ENCODE measurements at places on chromosomes 13 and 19.

- DNase-seq, result no peak
Measured at GRCh38 chr19:5617080-5617479, 5.5 kb downstream of the SAFB2 start.

- no peak for DNase-seq
Measured at GRCh38 chr13:58547419-58547818, 915.9 kb downstream of the PCDH17 start.

DNA sequence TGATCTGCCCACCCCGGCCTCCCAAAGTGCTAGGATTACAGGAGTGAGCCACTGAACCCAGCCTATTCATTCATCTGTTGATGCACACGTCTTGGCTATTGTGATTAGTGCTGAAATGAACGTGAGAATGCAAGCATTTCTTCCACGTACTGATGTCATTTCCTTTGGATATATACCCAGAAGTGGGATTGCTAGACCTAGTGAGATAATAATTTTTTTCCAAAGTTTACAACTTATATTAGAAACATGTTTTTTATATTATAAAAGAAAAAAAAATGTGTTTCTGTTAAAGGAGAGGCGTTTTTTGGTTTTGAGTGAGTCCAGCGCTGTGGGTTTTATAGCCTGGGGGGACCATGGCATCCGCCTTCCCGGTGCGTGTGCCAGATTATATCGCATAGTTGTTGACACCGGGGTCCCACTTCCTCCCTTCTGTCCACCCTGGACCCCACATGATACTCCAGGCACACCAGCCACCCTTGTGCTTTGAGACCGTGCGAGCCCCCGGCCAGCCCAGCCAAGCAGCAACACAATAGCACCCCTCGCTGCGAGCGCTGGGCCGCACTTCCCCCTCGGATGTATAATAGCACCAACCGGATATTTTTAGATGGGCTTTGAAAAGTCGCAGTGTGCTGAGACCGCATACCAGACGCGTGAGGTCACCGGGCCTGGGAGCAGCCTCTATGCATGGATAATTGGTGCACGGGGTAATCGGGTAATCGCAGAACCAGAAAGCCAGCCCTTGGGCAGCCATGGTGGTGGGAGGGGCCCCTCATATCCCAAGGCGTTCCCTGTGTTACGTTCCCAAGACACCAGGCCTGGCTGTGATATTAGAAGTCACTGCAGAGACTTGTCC is 59.6 kb downstream of the MYO9B start:
- DNase-seq, result peak; percentile 7

DNA sequence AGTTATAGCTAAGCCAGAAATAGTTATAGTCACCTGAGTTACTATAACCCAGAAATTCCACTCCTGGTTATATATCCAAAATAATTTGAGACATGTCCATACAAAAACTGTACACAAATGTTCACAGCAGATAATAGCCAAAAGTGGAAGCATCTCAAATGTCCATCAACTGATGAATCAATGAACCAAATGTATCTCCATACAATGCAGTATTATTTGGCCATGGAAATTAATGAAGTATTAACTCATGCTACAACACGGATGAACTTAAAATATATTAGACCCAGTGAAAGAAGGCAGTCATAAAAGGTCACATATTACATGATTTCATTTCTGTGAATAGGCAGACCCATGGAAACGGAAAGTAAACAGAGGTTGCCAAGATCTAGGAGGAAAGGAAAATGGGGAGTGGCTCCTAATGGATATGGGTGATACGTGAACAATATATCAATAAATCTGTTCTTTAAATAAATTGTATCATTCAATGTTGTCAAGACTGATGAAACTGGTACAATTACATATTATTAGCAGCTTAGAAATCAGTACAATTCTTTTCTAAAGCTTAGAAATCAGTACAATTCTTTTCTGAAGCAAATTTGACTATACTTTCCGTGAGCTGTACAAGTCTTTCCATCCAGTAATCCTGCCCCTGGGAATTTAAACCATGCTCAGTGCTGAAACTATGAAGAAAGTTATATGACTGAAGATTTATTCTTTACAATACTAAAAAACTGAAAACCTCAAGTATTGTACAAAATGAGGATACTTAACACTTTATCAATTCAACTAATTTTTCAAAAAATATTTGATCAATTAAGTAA is 47.0 kb upstream of the DIAPH3 start:
- no peak for DNase-seq

DNA sequence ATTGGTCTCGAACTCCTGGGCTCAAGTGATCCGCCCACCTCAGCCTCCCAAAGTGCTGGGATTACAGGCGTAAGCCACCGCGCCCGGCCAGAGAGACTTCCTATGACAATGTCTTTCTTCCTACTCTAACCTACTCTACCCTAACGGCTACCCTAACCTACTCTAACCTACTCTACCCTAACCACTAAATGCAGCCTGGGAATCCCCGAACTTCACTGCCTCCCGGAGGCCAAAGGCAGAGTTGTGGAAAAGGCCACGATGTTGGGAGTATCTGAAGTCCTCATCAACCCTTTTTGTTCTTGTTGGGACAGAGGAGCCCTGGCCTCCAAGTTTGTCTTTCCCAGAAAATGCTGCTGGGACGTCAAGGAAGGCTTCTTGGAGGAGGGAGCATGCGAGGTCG is 967 bp upstream of the NR2C2AP start:
- no peak for DNase-seq

DNA sequence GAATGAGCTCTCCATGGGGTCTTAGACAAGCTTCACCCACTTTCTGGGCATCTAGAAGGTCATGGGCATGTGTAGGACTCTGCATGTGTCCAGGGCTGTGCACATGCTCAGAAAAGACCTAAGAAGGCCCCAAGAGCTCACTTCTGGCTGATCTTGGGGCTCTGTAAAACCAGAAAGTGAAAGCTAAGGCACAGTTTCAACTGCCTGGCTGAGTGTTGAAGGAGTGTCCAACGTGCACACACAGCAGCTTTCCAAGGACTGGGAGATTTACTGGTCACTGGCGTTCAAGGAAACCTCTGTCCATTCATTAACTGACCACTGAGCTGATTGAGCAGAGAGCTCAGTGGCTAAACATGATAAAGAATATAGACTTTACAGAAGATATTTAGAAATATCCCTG is 137.9 kb downstream of the KATNAL1 start:
- no peak for DNase-seq

DNA sequence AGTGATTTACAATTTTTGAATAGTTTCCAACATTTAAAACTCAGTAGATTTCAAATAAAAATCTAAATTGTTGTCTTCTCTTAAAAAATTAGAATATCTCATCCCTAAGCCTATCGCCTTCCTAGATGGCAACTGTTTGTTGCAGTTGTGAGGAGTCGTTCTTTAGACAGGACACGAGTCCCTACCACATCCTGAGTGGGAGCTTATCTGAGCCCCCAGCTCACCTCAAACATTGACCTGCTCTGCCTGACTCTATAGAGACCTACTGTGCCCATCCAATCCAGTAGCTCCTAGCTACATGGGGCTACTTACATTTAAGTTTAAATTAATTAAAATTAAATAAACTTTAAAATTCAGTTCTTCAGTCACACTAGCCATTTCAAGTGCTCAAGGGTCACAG is 434.7 kb downstream of the FOXO1 start:
- no peak for DNase-seq

DNA sequence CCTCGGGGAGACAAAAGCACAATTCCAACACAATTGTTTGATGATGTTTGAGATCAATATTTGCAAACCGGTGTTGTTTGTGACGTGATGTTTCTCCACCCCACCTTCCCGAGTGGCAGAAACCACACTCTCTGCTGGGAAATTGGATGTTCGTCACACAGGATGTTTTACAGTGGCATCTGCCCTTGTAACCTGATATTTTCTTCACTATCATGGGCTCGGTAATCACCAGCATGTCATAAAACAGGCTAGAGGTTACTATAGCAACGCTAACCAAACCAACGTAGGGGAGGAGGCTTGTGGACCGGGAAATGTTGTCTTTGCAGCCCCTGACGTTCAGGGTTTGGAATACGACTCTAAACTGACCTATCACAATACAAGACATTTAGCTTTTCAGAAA is 454.5 kb downstream of the IRS2 start:
- peak; percentile 69 for DNase-seq

DNA sequence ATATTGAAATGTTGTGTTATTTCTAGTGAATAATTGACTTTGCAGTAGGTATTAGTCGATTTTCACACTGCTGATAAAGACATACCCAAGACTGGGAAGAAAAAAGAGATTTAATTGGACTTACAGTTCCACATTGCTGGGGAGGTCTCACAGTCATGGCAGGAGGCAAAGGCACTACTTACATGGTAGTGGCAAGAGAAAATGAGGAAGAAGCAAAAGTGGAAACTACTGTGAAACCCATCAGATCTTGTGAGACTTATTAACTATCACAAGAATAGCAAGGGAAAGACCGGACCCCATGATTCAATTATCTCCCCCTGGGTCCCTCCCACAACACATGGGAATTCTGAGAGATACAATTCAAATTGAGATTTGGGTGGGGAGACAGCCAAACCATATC is 9.9 kb upstream of the C5AR2 start:
- no peak for DNase-seq

DNA sequence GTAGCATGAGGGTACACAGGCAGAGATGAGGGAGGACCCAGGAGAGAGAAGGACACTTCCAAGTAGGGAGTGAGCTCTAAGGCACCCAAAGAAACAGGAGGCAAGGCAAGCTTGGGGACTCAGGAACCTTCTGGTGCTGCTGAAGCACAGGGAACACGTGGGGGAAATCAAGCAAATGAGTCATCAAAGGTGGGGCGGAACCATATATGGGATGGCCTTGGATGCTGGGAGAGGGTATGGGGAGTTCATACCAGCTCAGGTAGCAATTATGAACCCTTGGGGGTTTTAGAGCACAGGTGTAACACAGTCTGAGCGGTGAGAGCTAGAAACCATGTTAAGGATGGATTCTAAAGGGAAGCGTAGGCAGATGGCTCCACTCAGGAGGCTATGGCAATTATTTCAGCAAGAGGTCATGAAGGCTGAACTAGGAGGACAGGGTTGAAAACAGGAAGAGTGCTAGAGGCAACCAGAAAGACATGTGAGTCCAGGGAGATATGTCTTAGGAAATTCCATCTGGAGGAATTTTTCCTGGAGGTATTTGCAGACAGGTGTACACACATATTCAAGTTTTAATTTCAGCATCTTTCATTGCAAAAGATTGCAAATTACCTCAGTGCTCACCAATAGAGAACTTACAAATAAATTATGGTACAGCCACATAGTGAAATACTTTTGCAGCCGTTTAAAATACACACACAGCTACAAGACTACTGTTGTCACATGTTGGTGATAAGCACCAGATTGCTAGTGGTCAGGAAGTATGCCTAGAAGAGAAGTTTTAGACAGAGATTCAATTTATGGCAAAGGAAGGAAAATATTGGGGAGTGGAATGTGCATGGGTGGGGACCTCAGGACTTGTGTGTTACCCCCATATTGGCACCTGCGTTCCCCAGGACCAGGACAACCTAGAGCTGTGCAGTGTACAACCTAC is 77.0 kb downstream of the STARD13 start:
- no peak for DNase-seq

GRCh38 chr19:38361633-38362075 is 12.7 kb upstream of the PSMD8 start:
- peak; percentile 83 for DNase-seq

DNA sequence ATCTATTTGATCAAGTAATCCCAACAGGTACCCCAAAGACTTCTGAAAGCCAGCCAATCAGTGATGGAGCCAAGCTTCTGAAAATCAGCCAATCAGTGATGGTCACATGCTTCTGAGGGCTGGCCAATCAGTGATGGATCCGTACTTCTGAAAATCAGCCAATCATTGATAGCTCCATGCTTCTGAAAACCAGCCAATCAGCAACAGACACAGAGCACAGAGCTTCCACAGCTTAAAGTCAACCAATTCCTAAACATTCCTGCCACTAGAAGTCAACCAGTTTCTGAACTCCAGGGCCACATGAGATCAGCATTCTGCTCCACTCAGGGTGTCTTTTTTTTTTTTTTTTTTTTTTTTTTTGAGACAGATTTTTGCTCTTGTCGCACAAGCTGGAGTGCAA is 8.2 kb upstream of the HSD17B14 start:
- no peak for DNase-seq

All from NCI-H1694 (cell line).